GM04504 (cell line): ENCODE measurements at places on chromosomes 7 and 10.

- no peak for DNase-seq
Measured at GRCh38 chr7:83588602-83589240, 60.2 kb downstream of the SEMA3E start.

DNA sequence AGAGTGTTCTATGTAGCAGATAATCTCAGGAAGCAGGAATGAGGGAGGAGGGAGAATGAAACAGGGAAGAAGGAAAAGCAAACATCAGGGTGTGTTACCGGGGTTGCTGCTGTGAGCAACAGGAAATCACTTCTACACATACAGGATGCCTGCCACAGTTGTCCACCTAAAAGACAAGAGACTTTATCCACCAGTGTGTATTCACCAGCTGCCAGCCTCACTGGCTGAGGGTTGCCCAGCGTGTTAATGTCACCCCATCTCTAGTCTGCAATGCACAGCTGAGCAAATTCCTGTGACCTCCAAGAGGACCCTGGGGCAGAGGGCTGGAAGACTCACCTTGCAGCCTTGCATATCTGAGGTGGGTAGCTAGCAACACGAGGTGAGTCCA lies 183.7 kb downstream of the GPAM start:
- DNase-seq: no peak

GRCh38 chr10:88505680-88506215 lies 77.4 kb downstream of the RNLS start:
- no peak for DNase-seq

GRCh38 chr10:59175538-59176240 lies 754 bp upstream of the PHYHIPL start:
- no peak for DNase-seq
